ENCODE measurements at places on chromosomes 7 and 10.

GRCh38 chr7:95407751-95408150 is 11.6 kb upstream of the PON3 start:
- no peak for DNase-seq

DNA sequence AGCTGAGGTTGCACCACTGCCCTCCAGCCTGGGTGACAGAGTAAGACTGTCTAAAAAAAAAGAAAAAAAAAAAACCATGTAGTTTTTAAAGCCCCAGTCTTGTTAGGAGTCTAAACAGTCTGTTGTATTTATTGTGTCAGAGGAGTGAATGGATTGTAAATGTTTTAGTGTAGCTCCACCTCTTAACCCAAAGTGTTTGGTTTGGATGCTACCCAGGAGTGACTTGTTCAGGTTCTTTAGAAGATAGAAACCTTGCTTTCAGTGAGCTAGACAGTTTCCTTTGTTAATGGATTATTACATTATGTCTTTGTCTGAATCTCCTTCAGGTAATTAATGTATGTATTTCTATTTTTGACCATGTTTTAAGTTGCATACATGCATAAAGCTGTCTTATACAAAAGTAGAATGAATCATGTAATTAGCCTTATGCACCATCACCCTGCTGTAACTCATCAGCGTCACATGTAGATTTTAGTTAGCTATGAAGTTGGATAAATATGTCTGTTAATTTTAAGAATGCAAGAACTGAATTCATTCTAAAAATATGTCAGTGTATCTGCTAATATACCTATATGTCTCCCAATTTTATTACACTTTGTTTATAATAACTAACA is 97.7 kb downstream of the TAF3 start:
- peak; percentile 37 for DNase-seq

DNA sequence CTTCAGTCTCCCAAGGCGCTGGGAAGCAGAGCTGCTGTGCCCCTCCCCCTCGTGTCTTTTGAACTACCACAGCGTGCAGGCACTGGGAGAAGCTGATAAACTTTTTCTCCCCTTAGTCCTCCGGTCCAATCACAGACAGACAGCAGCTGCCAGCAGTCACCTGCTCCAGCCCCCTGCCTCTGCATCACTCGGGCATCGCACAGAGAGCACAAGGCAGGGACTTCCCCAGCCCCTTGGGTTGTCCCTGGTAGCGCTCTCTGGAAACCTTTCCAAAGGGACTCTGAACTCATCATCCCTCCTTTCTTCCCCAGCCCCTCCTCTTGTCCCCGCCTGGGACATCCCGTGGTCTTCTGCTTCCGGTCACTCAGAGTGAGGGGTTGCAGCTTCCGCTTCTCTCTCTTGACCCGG is 1.4 kb upstream of the NEUROG3 start:
- no peak for DNase-seq

DNA sequence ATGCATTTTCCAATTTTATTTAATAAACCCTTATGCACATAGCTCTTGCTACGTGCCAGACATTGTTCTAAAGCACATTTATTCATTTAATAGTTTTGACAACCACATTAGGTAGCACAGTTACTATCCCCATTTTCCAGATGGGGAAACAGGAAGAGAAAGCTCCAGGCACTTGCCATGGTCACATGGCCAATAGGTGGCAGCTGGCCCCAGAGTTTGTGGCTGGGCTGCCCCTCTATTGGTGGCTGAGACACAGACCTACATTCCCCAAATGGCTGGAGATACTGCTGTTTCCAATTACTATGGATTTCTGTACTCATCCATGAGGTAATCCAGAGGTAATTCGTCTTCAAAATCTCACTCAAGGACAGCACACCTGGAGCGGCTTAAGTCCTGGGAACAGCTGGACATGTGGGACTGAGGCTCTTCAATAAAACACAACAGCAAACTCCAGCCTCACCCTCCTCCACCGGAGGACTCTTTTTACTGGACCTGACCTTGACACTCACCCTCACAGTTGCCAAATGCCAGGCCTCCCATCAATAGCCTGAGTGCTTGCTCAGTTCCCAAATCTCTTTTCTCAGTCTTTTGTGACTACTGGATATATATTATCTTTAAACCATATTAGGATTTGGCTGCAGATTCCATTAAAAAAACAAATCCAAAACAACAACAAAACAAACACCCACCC is 106.1 kb downstream of the CLEC2L start:
- DNase-seq: no peak

GRCh38 chr7:47852330-47853245 is 95.7 kb downstream of the PKD1L1 start:
- DNase-seq: peak; percentile 16

GRCh38 chr10:35696392-35697287 is 54.5 kb upstream of the FZD8 start:
- no peak for DNase-seq

DNA sequence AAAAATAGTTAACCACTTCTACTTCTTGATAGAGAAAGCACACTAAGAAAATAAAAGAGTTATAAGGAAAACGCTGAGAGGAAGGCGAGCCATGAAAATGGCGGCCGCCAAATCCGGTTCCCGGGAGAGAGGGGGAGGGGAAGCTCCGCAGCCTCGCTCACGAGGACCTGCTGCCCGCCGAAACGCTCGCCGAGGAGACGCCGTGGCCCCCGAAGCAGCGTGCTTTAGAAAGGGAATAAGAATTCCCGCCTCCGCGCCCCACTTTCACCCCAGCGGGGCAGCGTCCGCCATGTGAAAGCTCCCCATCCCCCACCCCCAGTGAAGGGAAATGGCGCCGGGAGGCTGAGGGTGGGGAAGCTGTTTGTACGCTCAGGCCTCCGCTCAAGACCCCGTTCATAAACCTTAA is 505 bp downstream of the HNRNPA2B1 start:
- DNase-seq: peak; percentile 56

- no peak for DNase-seq
Measured at GRCh38 chr7:152667958-152668357, 8.0 kb downstream of the XRCC2 start.

Data from fibroblast of skin of right biceps (primary cell).